ENCODE measurements at places on chromosomes 1 and 21.

DNA sequence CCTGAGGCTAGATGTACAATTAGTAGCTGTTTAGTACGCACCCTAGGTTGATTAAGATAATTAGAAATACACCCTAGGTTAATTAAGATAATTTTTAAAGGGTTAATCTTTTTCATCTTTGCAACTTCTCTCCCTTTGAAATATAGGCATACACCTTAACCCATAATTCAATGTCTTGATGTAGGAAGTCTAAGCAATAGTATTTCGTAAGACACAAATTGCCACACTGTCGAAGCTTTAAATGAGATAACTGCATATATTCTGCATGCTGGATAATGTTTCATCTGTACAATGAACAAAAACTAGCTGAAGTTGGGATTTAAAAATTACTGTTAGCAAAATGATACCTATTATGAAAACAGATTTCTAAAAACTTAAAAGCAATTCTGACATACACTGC lies 122.9 kb downstream of the EVI5 start:
- no peak for DNase-seq

DNA sequence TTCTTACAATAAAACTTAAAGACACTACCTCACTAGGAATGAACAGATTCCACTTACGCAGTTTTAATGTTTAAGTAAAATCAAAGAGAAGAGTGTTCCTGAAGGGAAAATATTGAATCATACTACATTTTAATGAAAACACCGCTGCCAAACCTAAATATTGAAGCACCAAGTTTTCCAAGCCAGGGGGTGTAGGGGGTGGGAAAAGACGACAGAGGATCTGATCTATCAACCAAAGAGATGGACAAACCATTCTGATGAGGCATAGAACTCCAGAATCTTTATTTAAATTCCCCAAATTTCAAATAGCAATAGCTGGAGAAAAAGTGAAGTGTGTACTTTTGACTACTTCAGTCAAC lies 1.2 kb downstream of the ELK4 start:
- DNase-seq: no peak

- no peak for DNase-seq
Observed at GRCh38 chr1:231278100-231278790, 37.2 kb downstream of the GNPAT start.

DNA sequence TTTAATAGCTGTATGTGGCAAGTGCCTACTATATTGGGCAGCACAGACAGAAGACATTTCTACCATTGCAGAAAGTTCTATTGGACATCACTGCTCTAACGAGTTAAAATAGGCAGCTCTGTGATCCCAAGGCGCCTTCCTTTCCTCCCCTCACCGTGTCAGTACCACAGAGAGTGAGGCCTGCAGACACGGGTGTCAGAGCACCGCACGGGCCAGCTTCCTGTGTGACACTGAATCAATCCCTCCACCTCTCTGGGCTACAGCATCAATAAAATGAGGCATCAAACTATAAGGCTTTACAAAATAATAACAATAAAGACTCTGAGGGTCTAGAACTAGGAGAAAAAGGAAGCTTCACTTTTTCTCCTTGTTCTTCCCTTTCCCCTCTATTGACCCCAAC lies 246.7 kb downstream of the FOXD2 start:
- DNase-seq: no peak

DNA sequence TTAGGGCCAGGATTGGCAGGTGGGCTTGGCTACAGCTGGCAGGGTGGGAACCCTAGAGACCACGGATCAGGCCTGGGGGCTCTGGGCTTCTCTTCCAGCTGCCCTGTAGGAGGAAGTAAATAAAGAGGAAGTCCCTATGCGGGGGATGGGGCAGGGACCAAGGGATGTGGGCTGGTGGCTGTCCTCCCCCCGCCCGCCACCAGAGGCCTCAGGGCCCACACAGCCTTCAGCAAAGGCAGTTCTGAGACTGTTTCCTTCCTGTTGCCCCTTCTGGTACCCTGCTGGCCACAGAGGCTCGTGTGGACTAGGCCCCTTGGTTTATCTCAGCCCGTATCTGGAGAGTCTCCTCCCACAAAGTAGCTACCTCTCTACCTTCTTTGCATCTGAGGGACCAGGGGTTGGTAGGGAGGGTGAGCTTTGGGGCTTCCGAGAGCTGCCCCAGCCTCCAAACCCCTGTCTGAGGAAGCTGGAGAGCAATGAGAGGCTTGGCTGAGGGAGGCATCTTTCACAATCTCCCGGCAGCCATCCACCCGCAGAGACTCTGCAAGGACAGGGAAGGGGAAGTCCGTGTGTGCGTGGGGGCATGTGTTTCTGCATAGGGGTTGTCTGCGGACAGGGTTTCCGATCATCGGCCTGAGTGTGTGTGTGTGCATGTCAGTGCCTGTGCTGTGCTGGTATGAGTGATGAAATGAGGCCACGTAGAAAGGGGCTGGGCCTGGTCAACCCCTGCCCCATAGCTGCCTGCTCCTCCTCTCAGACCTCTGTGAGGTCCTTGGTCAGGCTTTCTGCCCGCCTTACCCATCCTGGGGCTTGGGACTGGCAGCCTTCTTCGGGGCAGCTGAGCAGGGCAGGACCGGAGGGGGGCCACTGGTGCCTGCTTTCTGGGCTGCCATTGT lies 12.5 kb downstream of the RPS6KA1 start:
- DNase-seq: peak; percentile 39
